ENCODE measurements at places on chromosomes 11 and 22.

GRCh38 chr22:46043816-46044620 lies 67.1 kb upstream of the WNT7B start:
- DNase-seq: no peak

DNA sequence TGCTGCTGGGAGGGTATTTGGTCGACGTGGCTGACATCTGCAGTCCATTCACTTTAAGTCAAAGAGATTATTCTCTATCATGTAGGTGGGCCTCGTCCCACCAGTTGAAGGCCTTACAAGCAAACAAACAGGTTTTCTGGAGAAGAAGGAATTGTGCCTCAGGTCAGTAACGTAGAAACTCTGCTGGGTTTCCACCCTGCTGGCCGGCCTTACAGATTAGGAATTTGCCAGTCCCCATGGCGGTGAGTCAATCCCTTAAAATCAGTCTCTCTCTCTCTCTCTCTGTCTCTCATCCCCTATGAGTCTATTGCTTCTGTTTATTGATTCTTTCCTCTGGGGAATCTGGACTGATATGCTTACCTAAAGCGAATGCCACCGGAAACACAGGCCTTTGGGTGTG lies 75.4 kb upstream of the FGF3 start:
- no peak for DNase-seq

DNA sequence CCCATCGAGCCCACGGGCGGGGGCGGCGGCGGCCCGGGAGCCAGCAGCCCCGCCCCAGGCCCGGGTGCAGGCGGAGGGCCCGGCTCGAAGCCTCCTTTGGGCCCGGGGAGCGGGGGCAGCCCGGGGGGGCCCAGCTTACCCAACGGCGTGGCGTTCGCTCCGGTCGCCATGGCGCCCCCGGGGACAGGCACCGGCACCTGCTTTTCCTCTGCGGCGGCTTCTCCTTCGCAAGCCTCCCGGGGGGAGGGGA lies 194 bp downstream of the SF1 start:
- DNase-seq: no peak

- DNase-seq: no peak
These were observed 61.7 kb downstream of the ME3 start for GRCh38 chr11:86610559-86611341.

GRCh38 chr22:32987081-32987631 lies 71.0 kb downstream of the SYN3 start:
- DNase-seq: no peak

- no peak for DNase-seq
These were observed 554.3 kb upstream of the LRRC4C start for GRCh38 chr11:42013656-42014201.

GRCh38 chr11:26622181-26622580 lies 50.1 kb upstream of the MUC15 start:
- DNase-seq: no peak

DNA sequence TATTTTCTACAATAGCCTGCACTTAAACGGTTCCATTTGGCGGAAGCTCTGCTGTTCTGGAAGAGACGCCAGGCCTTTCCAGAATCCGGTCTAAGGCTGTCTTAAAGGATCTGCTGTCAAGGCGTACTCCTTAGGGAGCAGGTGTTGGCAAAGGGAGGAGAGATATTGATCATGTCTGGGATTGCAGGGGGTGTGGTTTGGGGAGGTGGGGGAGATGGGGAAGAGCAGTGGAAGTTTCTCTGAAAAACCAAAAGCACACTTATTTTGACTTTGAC lies 22.5 kb upstream of the WNT11 start:
- DNase-seq: no peak

- DNase-seq: no peak
These were observed 97.1 kb upstream of the NAV2 start for GRCh38 chr11:19615341-19616183.

DNA sequence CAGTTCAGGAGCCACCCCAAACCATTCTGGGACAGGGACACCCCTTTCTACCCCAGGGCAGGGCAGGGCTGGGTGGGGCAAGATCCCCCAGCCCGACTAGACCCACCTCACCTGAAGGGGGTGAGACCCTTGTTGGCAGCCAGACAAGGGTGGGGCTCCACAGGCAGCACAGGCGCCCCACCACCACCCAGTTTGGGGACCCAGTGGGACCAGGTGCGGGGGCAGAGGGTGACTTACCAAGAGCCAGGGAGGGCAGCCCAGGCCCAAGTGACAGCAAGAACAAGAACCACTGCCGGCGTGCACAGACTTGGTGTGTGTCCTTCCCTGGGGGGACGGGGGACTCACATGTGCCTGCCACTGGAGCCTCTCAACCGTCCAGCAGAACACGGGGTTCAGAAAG lies 2.2 kb downstream of the ADM2 start:
- DNase-seq: no peak
